Osteocyte (in vitro differentiated cells): ENCODE measurements at places on chromosomes 2 and 18. TPM values are rescaled to one million over a fixed set of nuclear protein-coding genes. Genes with fewer than 3 reads are reported as not detected.

The NT5DC4 gene
- not detected in 2 replicates for total RNA-seq

The HOXD11 gene
- not detected in 2 replicates for total RNA-seq

The RGPD3 gene
- not detected in 2 replicates for total RNA-seq

The TMEM178A gene
- total RNA-seq = 0.71 and 1.6 TPM in 2 replicates

The ZNF513 gene
- 15.7 and 19.1 TPM in 2 replicates for total RNA-seq
